ENCODE measurements at places on chromosomes 7 and 10. TPM values are rescaled to one million over a fixed set of nuclear protein-coding genes. Genes with fewer than 3 reads are reported as not detected.

TUBB8 gene
- not detected for total RNA-seq

GHRHR gene
- not detected for total RNA-seq

SEMA3C gene
- 0.33 TPM for total RNA-seq

SEMA3D gene
- 0.57 TPM for total RNA-seq

TMEM270 gene
- total RNA-seq = not detected

CPXM2 gene
- 0.65 TPM for total RNA-seq

PKD2L1 gene
- not detected for total RNA-seq

SMNDC1 gene
- 7.2 TPM for total RNA-seq

ICA1 gene
- 52.3 TPM for total RNA-seq

PWWP2B gene
- total RNA-seq = 15.8 TPM

TMEM176A gene
- not detected for total RNA-seq

EFCAB10 gene
- 0.29 TPM for total RNA-seq

ADGRA1 gene
- not detected for total RNA-seq

TAF3 gene
- 3.8 TPM for total RNA-seq

SNCG gene
- total RNA-seq = 53.1 TPM

CTNNA3 gene
- total RNA-seq = 0.29 TPM

SLC29A4 gene
- total RNA-seq = 2.1 TPM

ADCY1 gene
- total RNA-seq = 0.67 TPM

TSC22D4 gene
- 51.3 TPM for total RNA-seq

SLK gene
- 51.9 TPM for total RNA-seq

SH2D4B gene
- total RNA-seq = 0.10 TPM
